Activated naive CD8-positive, alpha-beta T cell treated with anti-CD3 and anti-CD28 coated beads, Interleukin-2, amount 10 ng/mL, durations not matched to agents 7 days and 5 days (primary cell): ENCODE measurements at places on chromosomes 6 and 20. TPM values are rescaled to one million over a fixed set of nuclear protein-coding genes. Genes with fewer than 3 reads are reported as not detected.

The BNIP5 gene
- total RNA-seq: not detected

The SGK2 gene
- total RNA-seq: 0.53 TPM

The PROKR2 gene
- not detected for total RNA-seq

The KIAA0408 gene
- total RNA-seq: 3.1 TPM

The FAM83C gene
- not detected for total RNA-seq

The TCP11 gene
- not detected for total RNA-seq

The CLDN20 gene
- total RNA-seq: not detected

The CGAS gene
- total RNA-seq: 25.9 TPM

The HLA-DPA1 gene
- total RNA-seq: 35.7 TPM

The AIF1 gene
- 118 TPM for total RNA-seq

The MAS1 gene
- total RNA-seq: not detected

The LKAAEAR1 gene
- total RNA-seq: 1.1 TPM

The CRNKL1 gene
- 25.1 TPM for total RNA-seq

The TREML1 gene
- total RNA-seq: not detected

The PSORS1C2 gene
- total RNA-seq: not detected

GRCh38 chr20:22207280-22207679, 377.1 kb downstream of the FOXA2 start:
- no peak for DNase-seq

DNA sequence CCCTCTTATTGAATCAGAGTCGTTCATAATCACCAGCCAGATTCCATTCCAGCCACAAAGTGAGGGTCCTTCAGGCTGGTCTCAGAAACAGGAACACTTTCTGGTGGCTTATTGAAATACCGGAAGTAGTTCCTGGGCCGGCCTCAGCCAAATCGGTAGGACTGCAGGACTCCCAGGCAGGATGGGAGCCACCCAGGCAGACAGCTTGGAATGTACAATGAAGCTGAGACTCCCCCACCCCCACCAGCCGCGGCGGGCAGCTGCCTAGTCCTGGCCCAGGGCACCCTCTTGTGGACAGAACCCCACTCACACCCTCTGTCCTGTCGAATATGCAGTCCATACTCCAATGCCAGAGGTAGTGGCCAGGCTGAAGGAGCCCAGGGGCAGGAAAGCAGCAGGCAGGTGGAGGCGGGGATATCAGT, 43.8 kb downstream of the MDFI start:
- DNase-seq: peak; percentile 74

DNA sequence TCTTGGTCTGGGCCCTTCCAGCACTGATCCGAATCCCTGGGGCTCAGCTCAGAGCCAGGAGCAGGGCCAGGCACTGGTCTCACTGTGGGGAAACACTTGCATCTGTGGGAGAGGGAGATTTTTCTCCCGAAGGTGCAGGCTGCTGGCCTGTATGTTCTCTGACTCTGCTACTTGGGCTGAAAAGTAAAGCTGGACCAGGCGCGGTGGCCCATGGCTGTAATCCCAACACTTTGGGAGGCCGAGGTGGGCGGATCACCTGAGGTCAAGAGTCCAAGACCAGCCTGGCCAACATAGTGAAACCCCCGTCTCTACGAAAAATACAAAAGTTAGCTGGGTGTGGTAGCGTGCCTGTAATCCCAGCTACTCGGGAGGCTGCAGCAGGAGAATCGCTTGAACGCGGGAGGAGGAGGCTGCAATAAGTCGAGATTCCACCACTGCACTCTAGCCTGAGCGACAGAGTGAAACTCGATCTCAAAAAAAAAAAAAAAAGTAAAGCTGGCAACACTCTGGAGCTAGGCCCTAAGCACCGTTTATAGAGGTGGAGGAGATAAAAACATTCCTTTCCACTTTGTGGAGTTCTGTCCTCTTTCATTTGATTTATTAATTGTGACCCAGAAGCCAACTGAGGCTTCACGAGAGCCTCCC, 41.7 kb downstream of the JPH2 start:
- no peak for DNase-seq

GRCh38 chr20:14331646-14332045, 5.8 kb downstream of the FLRT3 start:
- no peak for DNase-seq

GRCh38 chr6:28134716-28135115, 7.0 kb upstream of the ZKSCAN8 start:
- DNase-seq: no peak

GRCh38 chr20:14342918-14343317, 5.5 kb upstream of the FLRT3 start:
- no peak for DNase-seq

DNA sequence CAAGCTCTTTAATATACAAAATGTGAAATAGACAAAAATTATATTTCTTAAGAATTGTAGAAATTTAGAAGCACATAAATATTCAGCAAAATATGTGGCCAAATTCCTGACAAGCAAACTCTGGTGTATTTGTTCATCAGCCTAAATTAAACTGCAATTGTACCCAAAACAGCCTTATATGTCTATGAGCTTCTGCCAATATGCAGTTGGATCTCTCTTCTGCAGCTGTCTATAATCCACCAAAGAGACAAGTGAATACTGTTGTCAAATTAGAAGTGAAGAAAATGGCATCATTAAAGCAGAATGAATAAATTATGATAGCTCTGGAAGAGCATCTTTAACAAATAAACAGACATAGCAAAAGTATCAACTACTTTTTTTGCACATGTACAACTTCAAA, 755.7 kb downstream of the GRIK2 start:
- no peak for DNase-seq

DNA sequence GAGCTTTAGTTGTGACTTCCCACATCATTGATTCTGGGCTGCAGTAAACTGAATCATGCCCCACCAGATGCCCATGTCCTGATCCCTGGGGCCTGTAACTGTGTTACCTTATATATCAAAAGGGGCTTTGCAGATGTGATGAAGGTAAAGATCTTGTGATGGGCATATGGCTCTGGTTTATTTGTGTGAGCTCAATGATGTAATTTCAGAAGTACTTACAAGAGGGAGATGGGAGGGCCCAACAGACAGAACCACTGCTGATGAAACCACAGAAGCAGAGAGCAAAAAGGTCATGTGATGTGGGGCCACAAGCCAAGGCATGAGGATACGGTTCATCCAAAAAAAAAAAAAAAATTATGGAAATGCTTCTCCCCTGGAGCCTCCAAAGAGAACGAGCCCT, 118.7 kb downstream of the TOX2 start:
- DNase-seq: no peak

DNA sequence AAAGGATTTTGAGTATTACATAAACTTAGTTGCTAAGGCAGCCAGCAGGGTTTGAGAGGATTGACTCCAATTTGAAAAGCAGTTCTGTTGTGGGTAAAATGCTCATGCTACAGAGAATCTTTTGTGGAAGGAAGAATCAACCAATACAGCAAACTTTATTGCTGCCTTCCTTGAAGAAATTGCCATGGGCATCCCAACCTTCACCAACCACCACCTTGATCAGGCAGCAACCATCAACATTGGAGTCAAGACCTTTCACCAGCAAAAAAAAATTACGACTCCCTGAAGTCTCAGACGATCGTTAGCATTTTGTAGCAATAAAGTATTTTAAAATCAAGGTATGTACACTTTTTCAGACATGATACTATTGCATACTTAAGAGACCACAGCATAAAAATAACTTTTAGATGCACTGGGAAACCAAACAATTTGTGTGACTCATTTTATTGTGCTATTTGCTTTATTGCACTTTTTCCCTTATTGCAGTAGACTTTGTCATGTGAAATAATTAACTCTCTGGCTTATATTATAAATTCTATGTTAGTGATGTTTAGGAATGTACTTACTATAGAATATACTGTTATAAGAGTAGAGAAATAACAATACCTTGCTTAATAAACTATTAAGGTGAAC, 390.8 kb downstream of the CDKAL1 start:
- DNase-seq: no peak

GRCh38 chr6:135624402-135625295, 127.1 kb upstream of the AHI1 start:
- DNase-seq: no peak

DNA sequence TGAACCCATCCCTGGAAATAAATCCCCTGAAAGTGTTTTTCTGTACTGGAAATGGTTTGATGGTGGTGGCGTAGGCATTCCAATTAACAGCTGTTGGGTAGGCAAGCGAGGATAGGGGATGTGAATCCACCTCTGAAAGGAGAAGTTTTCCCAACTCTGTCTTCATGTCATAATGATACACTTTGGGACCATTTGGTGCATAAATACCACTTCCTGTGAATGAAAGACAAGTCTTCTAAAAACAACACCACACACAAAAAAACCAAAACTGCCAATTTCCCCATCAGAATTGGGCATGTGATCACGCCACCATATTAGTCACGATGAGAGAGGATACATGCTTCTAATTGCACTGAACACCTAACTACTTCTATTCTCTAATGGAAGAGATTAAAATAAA, 6.4 kb downstream of the VNN2 start:
- DNase-seq: no peak

DNA sequence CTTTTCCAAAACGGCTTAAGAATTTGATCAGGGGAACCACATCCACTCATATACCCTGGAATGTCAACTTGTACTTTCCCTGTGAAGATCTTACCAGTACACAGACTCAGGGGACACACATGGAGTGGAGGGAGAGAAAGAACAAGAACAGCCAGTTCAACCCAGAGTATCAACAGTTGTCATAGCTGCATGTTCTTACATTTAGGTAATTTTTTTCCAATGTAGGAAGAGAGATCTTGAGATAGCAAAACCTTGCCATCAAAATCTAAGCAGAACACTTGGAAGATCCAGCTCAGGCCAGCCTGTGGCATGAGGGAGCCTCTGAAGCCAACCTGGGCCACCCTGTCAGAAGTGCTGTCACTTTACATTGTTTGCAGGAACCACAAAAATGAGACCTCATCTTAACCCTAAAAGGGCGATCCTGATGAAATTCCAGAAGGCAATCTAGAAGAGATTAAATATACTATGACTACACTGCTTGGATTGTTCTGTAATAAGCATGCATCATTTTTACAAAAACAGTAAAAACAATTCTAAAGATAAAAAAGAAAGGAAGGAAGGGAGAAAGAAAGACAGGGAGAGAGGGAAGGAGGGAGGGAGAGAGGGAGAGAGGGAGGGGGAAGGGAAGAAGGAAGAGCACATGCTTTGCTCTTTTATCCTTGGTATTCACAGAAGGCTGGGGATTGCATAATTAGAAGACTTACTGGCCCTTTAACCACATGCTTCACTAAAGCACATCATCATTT, 124.7 kb upstream of the TCF21 start:
- no peak for DNase-seq

DNA sequence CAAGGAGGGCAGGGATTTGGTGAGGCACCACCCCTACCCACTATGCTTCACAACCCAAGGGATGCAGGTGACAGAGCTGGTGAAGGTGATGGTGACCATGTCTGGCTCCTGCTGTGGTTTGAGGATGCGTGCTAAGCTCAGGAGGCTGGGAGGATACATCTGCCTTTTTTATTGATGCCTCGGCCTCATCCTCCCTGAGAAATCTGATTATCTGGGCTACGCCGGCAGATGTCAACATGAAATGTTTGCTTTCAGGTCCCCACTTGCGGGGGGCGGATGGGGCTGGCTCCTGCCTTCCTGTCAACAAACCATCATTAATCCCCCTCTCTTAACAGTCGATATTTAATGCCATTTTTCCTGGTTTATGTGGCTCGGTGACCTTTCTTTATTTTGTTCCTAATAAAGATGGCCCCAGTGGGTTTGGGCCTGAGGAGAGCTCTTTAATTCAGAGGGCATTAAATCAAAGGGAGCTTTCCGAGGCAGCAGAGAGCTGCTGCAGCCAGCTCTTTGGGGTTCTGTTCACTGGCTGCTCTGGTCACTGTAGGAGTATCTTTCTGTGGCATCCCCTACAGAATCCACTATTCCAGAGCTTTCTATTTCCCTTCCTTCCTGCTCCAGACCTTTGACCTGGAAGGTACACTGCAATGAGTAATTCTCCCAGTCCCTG, 33.5 kb upstream of the LRFN2 start:
- no peak for DNase-seq

- DNase-seq: no peak
Measured at GRCh38 chr6:101294051-101294638, 99.4 kb upstream of the GRIK2 start.

DNA sequence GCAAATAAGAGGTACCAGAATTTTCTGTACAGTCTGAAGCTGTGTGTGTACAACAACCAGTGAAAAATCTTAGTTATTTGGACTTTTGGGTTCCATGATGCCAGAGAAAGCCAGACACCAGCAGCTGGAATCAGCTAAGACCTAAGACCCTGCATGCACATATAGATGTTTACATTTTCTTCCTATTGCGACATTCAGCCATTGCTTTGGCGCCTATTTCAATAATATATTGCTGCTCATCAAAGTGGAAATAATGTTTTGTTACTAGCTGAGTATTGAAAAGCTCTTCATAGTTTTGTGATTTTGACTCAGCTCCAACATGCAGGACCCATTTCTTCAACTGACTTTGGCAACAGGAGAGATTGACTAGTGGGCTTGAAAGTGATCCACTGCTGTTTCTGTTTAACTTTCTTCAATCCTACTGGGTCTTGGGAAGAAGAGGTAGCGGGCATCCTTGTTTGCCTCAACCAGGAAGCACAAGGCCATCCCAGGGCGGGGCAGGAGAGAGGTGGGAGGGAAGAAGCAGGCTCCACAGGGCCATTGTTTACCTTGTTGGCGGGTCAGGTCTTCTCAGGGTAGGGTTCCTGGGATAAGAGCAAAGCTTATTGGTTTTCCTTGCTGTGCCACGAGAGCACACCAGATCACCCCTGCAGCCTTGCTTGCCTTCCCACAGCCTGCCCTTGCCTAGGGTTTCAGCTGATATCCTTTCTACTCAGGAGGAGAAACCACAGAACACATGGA, 101.3 kb upstream of the ESR1 start:
- DNase-seq: no peak

- DNase-seq: no peak
Measured at GRCh38 chr20:62177307-62177706, 5.5 kb upstream of the MTG2 start.

- DNase-seq: peak; percentile 44
Measured at GRCh38 chr6:4059115-4059777, 19.7 kb downstream of the FAM217A start.

GRCh38 chr6:101614774-101615173, 221.3 kb downstream of the GRIK2 start:
- no peak for DNase-seq

GRCh38 chr6:10690651-10691445, 3.6 kb downstream of the C6orf52 start:
- no peak for DNase-seq

- no peak for DNase-seq
Measured at GRCh38 chr6:31121131-31121790, 1.0 kb upstream of the CDSN start.

GRCh38 chr6:166999884-167000253, 672 bp downstream of the CEP43 start:
- no peak for DNase-seq

DNA sequence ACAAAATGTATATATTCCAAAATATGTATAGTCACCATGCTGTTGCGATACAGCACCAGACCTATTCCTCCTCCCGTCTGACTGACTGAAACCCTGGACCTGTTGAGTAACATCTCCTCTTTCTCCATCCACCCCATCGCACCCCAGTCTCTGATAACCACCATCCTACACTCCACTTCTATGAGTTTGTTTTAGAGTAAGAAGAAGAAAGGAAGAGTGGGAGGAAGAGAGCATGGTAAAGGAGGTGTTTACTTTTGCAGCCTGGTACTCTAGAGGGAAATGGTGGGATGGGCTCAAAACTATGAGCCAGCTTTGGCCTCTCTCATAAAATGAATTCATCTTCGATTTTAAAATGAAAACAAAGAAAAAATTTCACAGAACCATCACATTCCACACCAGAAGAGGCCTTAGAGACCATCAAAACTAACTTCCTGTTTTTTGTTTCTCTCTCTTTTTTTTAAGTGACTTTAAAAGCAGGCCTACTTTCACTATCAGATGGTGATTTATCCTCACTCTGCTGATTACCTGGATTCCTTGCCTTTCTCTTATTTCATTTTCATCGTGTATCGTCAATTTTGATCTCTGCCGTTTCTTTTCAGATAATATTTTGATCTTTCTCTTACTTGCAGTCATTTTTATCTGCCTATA, 16.8 kb upstream of the FUCA2 start:
- DNase-seq: no peak
